ENCODE measurements at places on chromosomes 1 and 21. TPM values are rescaled to one million over a fixed set of nuclear protein-coding genes. Genes with fewer than 3 reads are reported as not detected.

Gene MIS18A
- total RNA-seq, result 3.8 TPM

Gene OPTC
- not detected for total RNA-seq

Gene UBASH3A
- not detected for total RNA-seq

Gene TNFAIP8L2
- not detected for total RNA-seq

Gene FCGR3A
- total RNA-seq, result not detected

Gene RNU1-2
- under 0.01 TPM for total RNA-seq

Gene SHC1
- total RNA-seq, result 189 TPM

Gene ZFP69
- 3.6 TPM for total RNA-seq

Gene VN1R5
- not detected for total RNA-seq

Gene SH2D5
- 4.2 TPM for total RNA-seq

Measured in smooth muscle cell of trachea (primary cell).